Activated naive CD8-positive, alpha-beta T cell treated with anti-CD3 and anti-CD28 coated beads for 36 hours (primary cell): ENCODE measurements at places on chromosomes 1 and 21.

DNA sequence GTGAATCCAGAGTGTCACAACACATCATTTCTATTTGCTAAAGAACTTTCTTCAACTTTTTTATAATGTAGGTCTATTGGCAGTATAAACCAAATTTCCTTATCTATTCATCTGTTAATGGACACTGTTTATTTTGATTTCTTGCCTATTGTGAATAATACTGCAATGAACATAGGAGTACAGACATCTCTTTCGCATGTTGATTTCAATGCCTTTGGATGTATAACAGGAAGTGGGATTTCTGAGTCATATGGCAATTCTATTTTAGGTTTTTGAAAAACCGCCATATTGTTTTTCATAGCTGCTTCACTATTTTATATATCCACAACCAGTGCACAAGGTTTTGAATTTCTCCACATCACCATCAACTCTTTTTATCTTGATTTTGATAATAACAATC is 198.7 kb downstream of the KCNT2 start:
- no peak for DNase-seq

GRCh38 chr1:15408890-15409387 is 749 bp upstream of the EFHD2 start:
- DNase-seq: no peak

GRCh38 chr1:89855413-89856123 is 34.7 kb downstream of the LRRC8D start:
- DNase-seq: no peak

DNA sequence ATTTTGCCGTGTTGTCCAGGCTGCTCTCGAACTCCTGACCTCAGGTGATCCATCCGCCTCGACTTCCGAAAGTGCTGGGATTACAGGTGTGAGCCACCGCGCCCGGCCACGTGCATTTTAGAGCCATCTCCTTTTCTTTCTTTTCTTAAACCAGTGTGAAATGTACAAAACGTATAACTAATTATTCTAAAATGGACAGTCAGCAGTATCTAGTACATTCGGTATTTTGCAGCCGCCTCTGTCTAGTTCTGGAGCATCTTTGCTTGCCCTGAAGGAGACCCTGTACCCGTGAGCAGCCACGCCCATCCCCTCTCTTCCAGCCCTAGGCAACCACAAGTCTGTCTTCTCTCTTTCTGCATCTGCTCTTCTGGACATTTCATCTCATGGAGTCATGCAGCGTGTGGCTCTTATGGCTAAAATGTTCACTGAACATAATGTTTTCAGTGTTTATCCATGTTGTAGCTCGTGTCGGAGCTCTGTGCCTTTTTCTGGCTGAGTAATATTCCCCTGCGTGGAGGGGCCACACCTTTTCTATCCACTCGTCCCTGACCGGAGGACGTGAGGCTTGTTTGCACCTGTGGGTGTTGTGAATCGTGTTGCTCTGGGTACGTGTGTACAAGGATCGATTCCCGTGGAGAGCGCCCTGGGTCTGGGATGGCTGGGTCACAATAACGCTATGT is 187.5 kb upstream of the ARHGEF16 start:
- no peak for DNase-seq

GRCh38 chr1:243315893-243316292 is 60.1 kb downstream of the SDCCAG8 start:
- DNase-seq: no peak
